ENCODE measurements at places on chromosomes 1 and 21.

GRCh38 chr1:169515641-169516040, 29.9 kb upstream of the SLC19A2 start:
- DNase-seq: no peak

- DNase-seq: no peak
Observed at GRCh38 chr1:224720216-224720615, 104.1 kb downstream of the CNIH3 start.

GRCh38 chr1:172269644-172270043, 150.8 kb upstream of the C1orf105 start:
- no peak for DNase-seq

- no peak for DNase-seq
Observed at GRCh38 chr1:39104158-39105060, 78.3 kb downstream of the NDUFS5 start.

- DNase-seq: no peak
Observed at GRCh38 chr1:4425892-4426291, 228.5 kb upstream of the AJAP1 start.

DNA sequence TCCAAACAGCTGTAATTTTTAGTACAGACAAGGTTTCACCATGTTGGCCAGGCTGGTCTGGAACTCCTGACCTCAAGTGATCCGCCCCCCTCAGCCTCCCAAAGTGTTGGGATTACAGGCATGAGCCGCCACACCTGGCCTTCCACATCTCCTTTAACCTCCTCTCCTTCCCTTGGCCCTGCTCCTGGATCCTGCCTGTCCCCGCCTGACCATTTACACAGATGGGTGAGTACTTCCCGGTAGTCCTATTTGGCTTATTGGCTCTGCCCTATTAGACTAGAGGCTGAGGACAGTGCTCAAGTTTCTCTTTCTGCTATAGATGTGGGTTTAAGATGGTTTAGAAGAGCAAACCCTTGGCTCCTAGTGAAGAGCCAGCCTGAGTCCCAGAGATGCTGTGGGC, 7.1 kb downstream of the PTPN7 start:
- DNase-seq: no peak

DNA sequence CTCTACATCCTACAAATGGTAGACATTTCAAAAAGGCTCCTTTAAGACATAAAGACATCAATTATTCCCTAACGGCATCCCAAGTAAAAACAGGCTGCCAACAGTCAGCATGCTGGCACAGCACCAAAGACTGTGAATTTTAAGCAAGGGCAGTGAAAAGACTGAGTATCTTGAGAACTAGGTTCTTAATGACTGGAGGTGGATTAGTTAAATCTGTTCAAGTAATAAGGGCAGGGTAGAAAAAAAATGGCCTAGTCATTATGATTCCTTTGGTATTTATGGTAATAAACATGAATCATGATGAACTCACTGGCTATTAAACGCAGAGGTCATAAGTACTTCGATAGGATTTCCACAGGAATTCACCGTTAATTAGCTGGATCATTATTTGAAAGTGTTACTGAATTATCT, 75.2 kb downstream of the KIFAP3 start:
- DNase-seq: no peak

DNA sequence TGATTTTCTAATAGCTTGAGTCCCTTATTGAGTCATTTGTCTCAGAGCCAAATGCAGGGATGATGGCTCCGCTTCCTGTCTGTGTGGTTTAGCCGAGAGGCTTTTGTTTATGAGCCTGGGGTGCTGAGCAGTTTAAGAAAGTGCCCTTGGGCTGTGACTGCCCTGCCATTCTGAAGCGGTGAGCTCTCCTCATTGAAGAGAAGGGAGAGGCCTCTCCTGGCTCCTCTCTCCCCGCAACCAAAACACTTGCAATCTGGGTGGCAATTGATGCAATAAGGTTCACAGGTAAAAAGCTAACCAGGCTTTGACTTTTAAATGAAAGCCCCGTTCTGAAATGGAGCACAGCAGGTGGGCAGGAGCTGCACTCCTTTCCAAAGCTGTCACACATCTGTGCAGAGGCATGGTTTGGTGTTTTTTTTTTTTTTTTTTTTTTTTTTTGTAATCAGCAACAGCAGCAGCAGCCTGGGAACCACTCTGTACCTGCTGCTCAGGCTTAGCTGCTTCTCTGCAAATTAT, 403.7 kb downstream of the SIPA1L2 start:
- peak; percentile 5 for DNase-seq

GRCh38 chr1:229110986-229111385, 159.9 kb upstream of the RAB4A start:
- no peak for DNase-seq

DNA sequence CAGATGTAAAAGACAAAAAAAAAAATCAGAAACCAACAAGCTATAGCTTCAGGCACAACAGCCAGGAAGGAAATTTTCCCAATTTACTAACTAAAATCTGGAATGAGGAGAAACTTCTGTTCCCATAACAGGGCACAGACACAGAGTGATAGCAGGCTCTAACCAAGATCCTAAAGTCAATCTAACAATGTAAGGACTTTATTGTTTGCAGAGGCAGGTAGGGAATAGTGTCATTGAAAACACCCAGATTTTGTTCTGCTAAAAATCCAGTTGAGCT, 166.6 kb upstream of the ATP1B1 start:
- no peak for DNase-seq

DNA sequence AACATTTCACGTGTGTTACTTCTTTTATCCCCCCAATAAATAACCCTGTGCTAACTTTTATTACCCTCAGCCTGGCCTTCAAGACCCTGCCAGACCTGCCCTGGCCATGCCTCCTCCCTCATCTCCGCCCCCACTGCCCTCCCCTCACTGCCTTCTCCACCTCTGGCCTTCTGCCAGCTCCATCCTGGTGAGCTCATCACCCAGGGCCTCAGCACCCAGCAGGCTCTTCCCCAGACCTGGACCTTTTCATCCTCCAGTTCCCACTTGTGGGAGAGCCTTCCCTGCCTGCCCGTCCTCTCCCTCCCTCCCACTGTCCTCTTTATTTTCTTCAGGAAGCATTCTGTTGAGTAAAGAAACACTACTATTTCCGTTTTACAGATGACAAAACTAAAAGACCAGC, 72.0 kb downstream of the SLC66A1 start:
- DNase-seq: no peak

- DNase-seq: no peak
Observed at GRCh38 chr1:110258734-110259133, 48.6 kb downstream of the KCNC4 start.

DNA sequence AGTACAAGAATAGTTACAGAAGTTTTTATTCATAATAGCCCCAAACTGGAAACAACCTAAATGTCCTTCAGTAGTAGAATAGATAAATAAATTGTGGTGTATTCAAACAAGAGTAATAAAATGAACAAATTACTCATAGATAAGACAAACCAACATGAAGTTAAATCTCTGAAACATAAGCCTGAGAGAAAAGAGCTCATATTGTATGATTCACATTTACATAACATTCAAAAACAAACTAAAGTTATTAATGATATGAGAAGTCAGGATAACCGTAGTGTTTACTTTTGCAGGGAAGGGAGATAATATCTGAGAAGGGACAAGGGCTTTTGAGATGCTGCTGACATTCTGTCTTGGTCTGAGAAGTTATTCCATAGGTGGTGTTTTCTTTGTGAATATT, 13.5 kb downstream of the STPG1 start:
- DNase-seq: no peak

- peak; percentile 70 for DNase-seq
Observed at GRCh38 chr1:15833069-15833679, 14.3 kb upstream of the SPEN start.

DNA sequence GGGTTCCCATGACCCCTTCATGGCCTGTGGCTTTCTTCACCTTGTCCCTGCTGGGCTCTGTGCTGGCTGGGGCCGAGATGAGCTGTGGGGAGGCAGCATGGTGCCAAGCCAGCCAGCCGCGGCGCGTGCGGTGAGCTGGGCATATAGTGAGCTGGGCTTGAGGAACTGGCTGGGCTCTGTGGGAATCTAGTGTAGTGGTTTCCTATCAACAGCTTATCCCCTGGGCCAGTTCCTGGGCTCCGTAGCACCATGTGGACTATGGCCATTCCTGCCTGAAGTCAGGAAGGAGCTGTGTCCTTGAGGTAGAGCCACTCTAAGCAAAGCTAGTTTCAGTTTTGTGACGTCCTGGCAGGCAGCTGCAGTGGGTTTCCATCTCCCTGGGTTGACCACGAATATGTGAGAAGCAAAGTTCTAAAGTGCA, 1.8 kb downstream of the NCMAP start:
- DNase-seq: no peak

DNA sequence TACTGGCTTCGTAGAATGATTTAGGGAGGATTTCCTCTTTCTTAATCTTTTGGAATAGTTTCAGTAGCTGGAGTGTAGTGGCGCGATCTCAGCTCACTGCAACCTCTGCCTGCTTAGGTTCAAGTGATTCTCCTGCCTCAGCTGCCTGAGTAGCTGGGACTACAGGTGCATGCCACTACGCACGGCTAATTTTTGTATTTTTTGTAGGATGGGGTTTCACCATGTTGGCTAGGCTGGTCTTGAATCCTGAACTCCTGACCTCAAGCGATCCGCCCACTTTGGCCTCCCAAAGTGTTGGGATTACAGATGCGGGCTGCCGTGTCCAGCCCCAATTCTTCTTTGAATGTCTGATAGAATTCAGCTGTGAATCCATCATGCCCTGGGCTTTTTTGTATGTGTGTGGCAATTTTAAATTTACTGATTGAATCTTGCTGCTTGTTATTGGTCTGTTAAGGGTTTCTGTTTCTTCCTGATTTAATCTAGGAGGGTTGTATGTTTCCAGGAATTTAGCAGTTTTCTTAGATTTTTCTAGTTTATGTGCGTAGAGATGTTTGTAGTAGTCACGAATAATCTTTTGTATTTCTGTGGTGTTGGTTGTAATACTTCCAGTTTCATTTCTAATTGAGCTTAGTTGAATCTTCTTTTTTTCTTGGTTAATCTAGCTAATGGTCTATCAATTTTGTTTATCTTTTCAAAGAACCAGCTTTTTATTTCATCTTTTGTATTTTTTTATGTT, 15.3 kb downstream of the MAN1C1 start:
- no peak for DNase-seq

DNA sequence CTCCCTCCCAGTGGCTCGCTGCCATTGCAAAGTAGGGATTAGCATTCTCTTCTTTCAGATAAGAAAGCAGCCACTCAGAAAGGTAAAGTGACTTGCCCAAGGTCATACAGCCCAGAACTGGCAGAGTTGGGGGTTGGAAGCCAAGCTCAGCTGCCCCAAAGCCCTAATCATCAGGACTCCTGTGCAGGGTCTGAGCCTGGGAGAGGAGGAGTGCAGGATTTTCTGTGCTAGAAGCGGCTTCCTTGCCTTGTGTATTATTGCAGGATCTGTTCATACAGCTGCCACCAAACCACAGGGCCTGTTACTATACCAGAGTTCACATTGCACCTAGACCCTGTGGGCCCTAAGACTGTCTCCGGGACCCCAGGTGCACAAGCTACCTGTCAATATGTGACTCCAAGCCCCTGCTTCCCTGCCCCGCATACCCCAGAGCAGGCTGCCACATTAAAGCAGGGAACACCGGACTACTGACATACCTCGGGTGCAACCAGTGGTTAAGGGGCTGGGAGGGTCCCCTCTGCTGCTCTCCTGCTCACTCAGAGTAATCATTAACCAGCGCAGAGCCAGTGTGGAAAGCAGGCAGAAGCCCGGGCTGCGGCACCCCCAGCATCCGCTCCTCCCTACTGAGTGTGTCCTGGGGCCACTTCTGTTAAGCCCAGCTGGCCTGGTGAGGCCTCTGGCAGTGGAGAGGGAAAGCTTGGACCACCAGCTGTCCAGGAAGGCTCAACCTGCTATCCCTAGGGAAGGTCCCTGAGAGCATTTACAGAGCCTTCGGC, 15.8 kb downstream of the HSPG2 start:
- no peak for DNase-seq

DNA sequence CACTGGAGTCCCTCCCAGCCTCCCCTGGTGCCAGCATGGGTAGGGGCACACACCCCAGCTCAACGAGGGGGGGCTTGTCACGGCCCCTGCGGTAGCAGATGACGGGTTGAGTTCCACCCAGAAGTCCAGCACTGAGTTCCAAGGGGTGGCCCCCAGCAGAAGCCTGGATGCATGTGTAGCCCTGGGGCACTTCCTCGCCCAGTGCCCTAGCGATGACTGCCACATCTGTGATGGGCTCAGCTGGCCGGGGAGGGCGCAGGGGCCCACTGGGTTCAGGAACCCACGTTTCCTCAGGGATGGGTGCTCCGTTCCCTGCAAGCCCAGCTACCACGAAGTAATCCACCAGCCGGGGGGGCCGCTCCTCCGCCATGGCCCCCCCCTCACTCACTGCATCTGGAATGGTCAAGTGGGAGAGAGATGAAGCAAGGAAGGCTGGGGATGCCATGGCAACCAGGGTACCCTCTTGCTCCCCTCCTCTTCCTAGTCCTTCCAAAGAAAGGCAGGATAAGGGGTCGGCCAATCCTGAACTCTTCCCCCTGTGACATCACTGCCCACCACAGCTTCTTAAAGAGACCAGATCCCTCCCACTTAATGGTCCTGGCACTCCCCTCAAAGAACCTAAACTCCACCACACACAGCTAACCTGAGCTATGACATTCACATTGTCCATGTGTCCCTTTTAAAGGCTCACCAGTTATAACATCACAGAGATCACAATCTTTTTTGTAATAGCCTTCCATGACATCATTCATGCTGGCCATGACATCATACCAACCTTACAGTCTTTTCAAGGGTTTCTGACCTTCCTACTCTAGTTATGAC, 2.3 kb downstream of the DENND4B start:
- peak; percentile 23 for DNase-seq

DNA sequence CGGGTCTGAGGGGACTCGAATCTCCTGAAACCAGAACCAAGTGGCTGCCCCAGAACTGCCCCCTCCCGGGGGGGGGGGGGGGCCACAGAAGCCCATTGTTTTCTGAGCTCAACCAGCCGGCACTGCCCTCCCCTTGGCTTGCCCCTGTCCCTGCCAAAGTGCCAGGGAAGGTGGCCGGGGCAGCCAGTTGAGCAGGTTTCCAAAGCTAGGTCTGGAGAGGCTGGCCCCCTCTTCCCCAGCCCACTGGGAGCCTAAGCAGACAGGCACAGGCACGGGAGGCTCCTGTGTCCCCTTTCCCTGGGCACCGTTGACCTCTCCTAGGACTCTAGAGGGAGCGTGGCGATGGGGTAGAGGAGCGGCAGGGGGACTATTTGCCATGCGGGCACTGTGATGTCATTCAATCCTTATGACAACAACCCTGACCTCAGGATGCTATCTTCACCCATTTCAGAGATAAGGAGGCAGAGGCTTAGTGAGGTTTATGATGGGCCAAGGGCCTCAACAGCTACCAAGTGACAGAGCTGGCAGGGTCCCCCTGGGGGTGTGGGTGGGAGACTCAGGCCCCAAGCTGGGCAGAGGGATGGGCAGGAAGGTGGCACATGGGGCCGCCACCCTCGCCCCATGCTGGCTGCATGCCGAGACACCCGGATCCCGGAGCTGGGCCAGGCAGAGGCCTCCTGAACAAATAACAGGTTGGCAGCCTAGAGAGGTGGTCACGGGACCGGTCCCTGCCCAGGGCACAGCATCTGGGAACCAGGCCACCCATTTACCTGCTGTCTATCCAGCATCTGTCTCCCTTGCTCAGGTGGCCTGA, 35.0 kb downstream of the RAP1GAP start:
- DNase-seq: no peak

- no peak for DNase-seq
Observed at GRCh38 chr1:60222360-60223115, 149.0 kb upstream of the C1orf87 start.

GRCh38 chr1:73463873-73464272, 734.1 kb downstream of the LRRIQ3 start:
- no peak for DNase-seq

GRCh38 chr1:168504064-168504837, 39.5 kb downstream of the XCL2 start:
- no peak for DNase-seq

GRCh38 chr1:204697893-204698292, 12.4 kb upstream of the LRRN2 start:
- no peak for DNase-seq

- no peak for DNase-seq
Observed at GRCh38 chr21:38596264-38597042, 98.2 kb upstream of the ERG start.

Measured in naive thymus-derived CD8-positive, alpha-beta T cell (primary cell).